ENCODE measurements at places on chromosomes 5 and 9.

- no peak for DNase-seq
Observed at GRCh38 chr5:31396611-31397295, 135.1 kb downstream of the DROSHA start.

GRCh38 chr5:96843140-96843539, 33.2 kb upstream of the ERAP2 start:
- DNase-seq, result no peak

DNA sequence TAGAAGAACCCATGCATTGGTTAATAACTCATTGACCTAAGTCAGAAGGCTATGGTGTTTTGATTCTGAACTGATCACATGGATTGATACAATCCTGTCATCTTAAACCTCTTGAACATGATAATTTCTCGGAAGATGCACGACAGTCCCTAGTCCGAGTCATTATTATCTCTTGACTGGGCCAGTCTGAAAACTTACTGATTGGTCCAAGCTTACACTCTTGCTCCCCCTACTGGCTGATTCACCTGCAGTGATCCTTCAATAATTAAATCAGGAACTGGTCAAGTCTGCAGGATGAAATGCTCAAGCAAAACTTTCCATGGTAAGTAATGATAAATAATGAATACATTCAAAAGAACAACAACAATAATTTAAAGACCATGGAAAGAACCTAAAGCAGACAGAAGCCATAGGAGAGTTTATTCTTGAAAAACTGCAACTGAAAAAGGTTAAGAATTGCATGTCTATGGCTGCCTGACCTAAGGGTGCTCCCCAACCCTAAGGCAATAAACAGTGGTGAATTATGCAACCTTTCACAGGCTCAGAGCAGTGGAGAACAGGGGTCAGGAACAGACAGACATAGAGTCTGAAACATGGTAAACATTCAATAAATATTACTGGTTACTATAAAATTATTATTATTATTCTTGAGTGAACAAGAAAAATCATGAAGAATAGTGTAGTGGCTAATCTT, 79.3 kb downstream of the BRINP1 start:
- DNase-seq, result peak; percentile 46

GRCh38 chr9:137458194-137459151, 661 bp downstream of the NSMF start:
- peak; percentile 80 for DNase-seq

DNA sequence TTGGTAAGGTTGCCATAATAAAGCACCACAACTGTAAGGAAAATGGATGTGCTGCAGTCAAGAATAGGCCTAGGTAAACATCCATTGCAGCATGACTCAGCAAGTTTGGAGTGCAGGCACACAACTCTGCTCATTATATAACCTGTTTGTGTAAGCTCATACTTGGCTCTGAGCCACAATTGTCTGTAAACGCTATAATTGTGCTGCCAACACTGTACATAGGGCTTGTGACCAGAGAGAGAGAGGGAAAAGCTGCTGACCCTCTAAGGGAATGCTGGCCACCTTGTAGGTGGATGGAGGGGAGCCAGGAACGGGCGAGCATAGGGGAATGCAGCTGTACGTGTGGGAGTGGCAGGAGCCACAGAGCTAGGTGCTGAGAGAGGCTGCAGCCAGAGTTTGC, 2186.5 kb upstream of the ACO1 start:
- DNase-seq, result peak; percentile 29

- DNase-seq, result no peak
Observed at GRCh38 chr9:86836797-86837196, 110.5 kb downstream of the GAS1 start.

- no peak for DNase-seq
Observed at GRCh38 chr5:91361055-91361701, 21.9 kb downstream of the ARRDC3 start.

DNA sequence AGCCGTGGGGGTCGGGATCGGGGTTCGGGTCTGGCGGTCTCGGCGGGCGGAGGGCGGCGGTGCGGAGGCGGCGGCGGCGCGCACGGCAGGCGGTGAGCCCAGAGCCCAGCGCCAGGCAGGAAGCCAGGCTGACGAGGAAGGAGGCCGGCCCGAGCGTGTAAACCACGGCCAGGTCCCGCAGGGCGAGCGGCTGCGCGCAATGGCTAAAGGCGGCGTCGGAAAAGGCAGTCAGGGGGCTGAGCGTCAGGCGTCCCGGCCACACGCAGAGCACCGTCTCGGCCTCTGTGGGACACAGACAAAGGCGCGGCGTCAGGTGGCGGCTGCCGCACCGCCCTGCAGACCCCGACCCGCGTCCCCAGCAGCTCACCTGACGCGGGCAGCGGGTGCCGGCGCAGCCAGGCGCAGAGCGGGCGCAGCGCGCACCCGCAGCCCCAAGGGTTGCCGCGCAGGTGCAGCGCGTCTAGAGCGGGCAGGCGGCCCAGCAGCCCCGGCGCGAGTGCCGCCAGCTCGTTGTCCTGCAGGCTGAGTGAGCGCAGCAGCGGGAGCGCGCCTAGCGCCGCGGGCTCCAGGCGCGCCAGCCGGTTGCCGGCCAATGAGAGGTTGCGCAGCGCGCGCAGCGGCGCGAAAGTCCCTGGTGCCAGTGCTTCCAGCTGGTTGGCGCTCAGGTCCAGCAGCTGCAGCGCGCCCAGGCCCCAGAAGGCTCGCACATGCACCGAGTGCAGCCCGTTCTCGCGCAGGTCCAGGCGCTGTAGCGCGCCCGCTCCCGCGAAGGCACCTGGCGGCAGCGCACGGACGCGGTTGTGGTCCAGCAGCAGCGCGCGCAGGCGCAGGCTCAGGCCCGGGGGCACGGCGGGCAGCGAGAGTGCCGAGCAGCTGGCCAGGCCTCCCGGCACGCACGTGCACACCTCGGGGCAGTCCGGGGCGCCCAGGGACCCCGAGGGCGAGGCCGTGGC, 671 bp downstream of the LRRC26 start:
- peak; percentile 83 for DNase-seq

DNA sequence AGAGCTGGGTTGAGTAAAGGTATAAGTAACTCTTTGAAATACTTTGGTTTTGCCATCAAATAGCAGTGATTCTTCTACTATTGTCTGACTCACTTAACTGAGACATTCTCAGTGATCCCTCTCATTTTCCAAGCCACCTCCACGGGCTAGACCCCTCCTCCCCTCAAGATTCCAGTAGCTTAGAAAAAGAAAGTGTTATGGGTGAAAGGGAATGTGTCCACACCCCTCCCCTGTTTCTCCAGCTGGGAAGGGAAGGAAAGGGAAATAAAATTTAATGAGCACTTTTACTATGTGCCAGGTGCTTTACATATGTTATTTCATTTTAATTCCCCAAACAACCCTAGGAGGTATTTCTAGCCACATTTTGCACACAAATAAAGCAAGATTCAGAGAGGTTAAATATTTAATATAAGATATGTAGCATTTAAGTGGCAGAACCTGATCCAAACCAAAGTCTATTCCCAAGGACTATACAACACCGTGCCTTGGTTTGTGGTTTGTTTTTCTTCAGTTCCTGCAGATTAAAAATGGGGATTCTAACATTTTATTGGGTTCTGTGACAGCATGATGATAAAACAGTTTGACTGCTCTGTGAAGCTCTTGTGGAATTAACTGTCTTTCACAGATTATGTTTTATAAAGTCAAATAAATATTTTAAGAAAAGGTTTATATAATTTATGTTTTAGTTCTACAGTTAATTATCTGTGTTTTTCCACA, 135.9 kb downstream of the ZSWIM6 start:
- DNase-seq, result no peak

DNA sequence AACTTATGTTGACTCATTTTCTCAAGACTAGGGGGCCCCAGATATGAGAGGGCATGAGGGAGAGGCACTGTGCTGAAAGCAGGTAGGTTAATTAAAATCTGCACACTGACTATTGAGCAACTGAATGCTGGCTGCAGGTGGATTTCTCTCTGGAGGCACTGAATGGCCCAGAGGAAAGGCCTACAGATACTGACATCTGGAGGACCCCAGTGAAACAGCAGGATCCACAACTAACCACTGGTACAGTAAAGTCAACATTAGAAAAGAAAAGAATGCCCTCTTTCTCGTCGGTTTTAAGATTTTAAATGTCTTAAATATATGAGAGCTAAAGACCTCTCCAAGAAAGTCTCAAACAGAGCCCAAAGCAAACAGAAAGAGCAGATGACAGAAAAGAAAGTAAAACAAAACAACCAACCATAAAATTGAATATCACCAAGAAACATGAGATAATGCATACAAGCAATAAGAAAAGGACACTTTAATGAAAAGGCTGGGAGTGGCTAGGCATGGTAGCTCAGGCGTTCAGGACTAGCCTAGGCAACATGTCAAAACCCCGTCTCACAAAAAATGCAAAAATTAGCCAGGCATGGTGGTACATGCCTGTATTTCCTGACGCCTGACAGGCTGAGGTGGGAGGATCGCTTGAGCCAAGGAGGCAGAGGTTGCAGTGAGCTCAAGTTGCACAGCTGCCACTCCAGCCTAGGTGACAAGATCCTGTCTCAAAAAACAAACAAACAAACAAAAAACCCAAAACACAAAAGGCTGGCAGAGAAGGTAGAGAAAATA, 43.3 kb downstream of the PUM3 start:
- DNase-seq, result no peak

GRCh38 chr5:7376871-7377270, 19.1 kb upstream of the ADCY2 start:
- DNase-seq, result no peak

- DNase-seq, result no peak
Observed at GRCh38 chr5:17429353-17429752, 68.7 kb upstream of the TAF11L2 start.

- peak; percentile 79 for DNase-seq
Observed at GRCh38 chr5:157143127-157143971, 684 bp upstream of the MED7 start.

GRCh38 chr5:4480528-4481349, 659.4 kb upstream of the ADAMTS16 start:
- DNase-seq, result peak; percentile 91

GRCh38 chr5:172913117-172913850, 45.9 kb upstream of the RPL26L1 start:
- no peak for DNase-seq

DNA sequence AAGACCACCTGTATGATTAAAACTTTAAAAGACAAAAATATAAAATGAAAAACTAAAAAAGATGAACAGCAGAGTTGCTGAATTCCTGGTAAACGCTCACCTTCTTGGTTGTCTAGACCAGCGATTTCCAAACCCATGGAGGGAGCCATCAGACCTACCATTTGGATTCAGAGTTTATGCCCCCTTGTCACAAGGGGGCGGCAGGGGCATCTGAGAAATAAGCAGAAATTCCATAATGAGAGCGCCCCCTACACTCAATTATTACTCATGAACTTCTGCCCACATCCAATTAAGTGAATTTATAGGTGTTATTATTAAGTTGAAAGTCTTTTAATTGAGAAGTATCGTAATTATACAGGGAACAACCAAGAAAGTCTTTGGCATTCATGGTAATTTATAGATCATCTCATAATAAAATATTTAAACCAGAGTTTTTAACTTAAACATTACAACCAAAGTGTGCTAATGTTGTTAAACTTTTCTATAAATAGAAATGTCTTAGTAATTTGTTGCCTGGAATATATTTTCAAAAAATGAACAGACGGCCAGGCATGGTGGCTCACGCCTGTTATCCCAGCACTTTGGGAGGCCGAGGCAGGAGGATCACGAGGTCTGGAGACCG, 35.2 kb upstream of the SPATA31C2 start:
- peak; percentile 29 for DNase-seq

- no peak for DNase-seq
Observed at GRCh38 chr9:37511016-37512010, 25.6 kb downstream of the POLR1E start.

DNA sequence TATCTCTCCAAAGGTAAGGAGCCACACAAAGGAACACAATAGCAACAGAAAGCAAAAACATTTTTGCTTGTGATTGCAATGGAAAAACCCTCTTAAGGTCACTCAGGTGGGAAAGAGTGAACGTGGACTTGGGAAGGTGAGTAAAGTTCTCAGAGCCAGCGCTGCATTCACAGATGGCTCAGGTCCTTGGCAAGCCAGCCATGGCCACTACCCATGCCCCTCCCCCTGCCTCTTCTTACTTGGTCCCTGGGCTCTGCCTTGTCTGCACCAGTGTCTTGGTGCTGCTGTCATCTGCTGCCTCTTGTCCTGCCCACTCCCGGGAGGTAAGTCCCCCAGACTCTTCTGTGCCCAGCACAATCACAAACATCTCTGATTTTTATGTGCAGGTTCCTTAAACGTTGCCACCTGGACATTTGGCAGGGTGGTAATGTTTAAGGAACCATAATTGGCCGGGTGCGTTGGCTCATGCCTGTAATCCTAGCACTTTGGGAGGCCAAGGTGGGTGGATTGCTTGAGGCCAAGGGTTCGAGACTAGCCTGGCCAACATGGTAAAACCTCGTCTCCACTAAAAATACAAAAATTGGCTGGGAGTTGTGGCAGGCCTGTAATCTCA, 74.6 kb downstream of the FEM1C start:
- no peak for DNase-seq

- DNase-seq, result no peak
Observed at GRCh38 chr5:138986186-138986800, 111.2 kb upstream of the LRRTM2 start.

DNA sequence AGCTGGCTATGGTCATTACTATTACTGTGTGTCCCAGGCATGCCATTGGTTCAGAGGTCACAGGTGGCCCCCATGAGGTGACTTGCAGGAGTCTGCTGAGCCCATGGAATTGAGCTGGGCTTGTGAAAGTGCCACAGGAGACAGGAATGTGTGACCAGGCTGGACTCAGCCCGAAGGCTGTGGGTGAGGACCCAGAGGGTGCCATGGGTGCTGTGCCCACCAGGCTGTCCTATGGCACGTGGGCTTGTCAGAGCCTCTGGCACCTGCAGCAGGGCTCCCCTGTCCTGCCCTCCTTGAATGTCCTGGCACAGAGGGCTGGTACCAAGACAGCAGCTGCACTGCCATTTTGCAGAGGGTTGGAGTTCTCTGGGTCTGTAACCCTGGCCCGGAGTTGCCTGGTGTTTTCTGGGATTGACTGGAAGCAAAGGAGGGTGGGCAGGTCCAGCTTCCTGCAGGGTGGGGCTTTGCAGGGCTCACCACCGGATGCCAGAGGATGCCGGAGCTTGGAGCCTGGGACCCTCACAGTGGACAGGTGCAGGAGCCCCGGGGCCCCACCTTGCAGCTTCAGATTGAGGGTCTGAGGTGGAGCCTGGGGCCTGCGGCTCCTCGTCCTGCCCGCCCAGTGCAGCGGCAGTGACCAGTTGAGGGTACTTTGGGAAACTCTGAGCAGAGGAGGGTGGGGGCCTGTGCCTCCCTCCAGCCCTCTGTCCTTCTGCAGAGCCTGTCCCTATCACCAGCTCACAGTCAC, 14.2 kb downstream of the COL5A1 start:
- no peak for DNase-seq

- no peak for DNase-seq
Observed at GRCh38 chr9:26264709-26265601, 586.7 kb upstream of the TUSC1 start.

GRCh38 chr5:24621792-24622191, 23.0 kb downstream of the CDH10 start:
- DNase-seq, result peak; percentile 25
